ENCODE measurements at places on chromosomes 12 and 14. TPM values are rescaled to one million over a fixed set of nuclear protein-coding genes. Genes with fewer than 3 reads are reported as not detected.

GRCh38 chr14:20631880-20632389 lies 9.6 kb downstream of the OR6S1 start:
- DNase-seq: peak; percentile 41

MYH6 gene
- polyA plus RNA-seq: 8.0 TPM

DNA sequence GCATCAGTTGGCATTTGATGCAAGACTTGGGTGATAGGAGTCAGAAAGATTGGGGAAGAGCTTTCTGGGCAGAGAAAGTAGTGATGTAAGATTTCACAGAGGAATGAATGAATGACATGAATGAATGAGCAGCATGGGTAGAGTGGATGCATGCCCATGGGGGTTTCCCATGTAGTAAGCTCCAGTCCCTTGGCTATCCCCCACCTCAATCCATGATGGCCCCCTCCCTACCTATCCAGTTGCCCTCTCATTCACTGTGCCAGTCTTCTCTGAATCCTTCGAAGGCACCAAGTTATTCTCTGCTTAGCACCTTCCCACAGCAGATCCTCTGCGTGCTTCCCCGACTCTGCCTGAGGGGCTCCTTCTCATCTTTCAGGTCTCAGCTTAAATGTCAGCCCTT lies 32.0 kb downstream of the ERH start:
- no peak for DNase-seq

HOXC10 gene
- polyA plus RNA-seq: not detected

GRCh38 chr14:104799244-104800014 lies 1.5 kb upstream of the ZBTB42 start:
- DNase-seq: no peak

CLEC9A gene
- 0.12 TPM for polyA plus RNA-seq

DNA sequence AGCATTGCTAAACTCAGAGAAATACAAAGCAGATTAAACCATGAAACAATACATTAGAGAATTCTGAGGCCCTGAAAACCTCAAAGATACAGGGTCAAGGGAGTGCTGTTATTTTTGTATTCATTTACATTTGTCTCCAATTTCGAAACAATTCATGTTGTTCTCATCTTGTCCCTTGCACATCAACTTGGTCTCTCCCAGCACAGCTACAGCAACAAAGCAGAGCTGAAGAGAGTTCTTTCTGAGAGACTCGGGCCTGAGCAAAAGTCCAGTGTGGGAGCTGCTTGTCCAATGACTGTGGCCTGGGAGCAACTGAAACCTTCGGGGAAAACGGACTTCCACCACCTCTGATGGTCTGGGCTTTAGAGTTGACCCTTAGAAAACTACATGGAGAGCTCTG lies 79.4 kb upstream of the CDKN3 start:
- no peak for DNase-seq

DNA sequence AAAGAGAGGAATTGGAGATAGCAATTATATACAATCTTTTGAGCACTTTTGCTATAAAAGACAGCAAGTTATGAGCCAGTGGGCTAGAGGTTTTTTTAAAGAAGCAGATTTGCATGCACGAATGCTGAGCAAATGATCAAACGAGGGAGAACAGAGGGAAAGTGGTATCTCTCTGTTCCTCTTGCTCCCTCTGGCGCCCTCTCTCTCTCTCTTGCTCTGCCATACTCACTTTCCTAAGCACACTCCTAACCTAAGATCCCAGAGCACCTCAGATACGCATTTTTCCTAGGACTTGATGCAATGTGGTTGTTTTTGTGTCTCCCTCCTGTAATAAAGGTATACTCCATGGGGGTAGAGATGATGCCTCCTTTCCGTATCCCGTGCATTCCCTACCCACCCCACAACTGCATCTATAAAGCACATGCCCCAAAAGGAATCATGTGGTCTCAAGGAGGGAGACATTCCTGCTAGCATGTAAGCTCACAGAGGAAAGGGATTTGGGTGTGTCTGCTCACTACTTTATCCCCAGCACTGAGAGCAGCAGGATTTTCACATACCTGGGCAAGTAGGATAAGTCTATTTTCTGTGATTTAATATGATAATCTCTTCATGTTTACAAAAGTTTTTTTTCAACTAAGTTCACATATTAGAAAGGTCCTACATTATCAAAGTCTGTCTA lies 270.2 kb downstream of the SSPN start:
- peak; percentile 12 for DNase-seq

- no peak for DNase-seq
Measured at GRCh38 chr14:54207476-54208462, 189.0 kb upstream of the CDKN3 start.

GRCh38 chr12:1934831-1935230 lies 16.4 kb upstream of the CACNA2D4 start:
- DNase-seq: no peak

VWF gene
- polyA plus RNA-seq: 52.4 TPM

DNA sequence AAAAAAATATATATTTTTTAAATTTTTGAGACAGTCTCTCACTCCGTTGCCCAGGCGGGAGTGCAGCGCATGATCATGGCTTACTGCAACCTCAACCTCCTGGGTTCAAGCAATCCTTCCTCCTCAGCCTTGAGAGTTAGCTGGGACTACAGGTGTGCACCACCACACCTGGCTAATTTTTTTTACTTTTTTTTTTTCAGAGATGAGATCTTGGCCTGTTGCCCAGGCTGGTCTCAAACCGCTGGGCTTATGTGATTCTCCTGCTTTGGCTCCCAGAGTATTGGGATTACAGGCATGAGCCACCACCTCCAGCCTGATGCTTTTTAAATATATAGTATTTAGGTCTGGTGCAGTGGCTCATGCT lies 24.5 kb downstream of the MDM2 start:
- no peak for DNase-seq

GRCh38 chr12:41772478-41772877 lies 372.2 kb downstream of the GXYLT1 start:
- no peak for DNase-seq

DNA sequence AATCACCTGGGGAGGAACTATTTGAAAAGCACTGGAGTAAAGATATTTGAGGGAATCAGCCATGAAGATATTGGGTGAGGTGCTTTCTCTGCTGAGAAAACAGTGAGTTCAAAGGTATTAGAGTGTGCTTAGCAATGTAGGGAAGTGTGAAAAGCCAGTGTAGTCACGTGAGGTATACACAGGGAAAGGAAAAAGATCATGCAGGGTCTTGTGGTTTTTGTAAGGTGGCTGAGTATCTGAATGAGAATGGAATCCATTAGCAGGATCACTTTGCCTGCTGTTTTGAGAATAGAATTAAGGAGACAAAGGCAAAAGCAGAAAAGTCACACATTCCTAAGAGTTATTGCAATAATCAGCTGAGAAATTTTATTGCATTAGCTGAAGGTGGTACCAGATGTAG lies 193.0 kb downstream of the PIK3C2G start:
- DNase-seq: no peak

DNA sequence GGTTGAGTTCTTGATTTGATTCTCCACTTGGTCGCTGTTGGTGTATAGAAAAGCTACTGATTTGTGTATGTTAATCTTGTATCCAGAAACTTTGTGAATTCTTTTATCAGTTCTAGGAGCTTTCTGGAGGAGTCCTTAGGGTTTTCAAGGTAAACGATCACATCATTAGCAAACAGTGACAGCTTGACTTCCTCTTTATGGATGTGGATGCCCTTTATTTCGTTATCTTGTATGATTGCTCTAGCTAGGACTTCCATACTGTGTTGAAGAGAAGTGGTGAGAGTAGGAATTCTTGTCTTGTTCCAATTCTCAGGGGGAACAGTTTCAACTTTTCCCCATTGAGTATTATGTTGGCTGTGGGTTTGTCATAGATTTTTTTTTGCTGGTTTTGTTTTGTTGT lies 12.4 kb downstream of the MTRFR start:
- no peak for DNase-seq

DNA sequence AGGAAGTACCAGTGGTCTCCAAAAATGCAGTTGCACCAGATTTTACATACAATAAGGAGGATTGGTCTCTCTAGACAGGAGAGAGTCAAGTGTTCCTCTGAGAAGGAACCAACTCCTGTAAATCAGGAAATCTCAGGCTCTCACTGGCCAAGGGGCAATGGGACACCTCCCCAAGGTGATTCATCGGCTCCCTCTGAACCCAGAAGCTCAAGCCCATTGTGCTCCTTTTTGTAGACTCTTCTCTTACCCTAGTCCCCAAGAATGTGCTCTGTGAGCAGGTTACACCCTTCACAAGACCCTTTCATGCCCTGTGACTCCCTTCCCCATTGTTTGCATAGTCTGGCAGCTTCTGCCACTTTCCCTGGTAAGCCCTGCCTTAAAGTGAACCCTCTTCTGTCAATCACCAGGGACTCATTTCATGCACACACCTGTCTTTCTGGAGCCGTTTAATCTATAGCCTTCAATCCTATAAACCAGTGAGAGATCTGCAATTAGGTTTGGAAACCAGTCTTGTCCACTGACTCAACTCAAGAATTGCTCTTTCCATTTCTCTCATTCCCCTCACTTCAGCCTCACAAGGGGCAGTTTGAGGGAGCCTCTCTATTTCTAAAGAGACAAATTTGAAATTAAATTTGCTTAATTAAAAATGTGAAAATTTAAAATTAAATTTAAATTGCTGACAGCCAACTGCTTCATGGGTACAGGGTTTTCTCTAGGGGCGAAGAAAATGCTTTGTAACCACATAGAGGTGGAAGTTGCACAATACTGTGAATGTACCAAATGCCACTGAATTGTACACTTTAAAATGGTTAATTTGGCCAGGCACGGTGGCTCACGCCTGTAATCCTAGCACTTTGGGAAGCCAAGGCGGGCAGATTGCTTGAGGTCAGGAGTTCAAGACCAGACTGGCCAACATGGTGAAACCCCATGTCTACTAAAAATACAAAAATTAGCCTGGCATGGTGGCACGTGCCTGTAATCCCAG lies 38.3 kb upstream of the LTA4H start:
- no peak for DNase-seq

DNA sequence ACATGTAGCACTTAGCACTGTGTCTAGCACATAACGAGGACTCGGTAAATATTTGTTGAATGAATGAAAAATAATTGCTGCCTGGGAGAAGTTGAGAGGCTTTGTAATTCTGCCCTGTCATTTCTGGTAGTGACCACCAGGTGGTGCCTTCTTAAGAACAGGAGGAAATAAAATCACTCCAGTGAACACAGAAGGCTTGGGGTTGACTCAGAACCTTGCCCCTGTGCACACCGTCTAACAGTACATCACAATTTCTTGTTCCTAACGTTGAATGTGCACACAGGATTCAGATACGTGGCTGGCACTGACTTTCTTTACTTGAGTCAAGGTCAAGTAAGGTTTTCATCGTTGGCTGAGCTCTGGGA lies 91.8 kb downstream of the RGS6 start:
- DNase-seq: no peak

DNA sequence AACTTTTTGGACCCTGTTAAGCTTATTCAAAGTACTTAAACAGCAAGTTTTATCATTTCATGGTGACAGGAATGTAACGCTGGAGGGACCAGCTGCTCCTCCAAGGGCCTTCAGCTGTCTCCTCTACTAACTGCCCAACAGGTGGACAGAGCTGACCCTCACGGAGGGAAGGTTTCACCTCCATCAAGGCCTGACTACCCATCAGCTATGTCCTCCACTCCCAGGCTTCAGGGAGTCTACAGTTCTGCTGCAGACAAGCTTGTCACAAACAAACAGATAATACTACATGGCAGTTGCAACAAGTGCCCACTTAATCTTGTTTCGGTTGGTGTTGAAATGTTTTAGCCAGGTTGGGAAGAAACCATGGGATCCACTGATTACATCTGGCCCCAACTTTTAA lies 175.1 kb downstream of the TTC7B start:
- no peak for DNase-seq

All from muscle of back (tissue), 13 donors.